Brain (organoid and tissue), 16 donors: ENCODE measurements at places on chromosomes 1 and 21.

- peak; percentile 20 for DNase-seq
Measured at GRCh38 chr1:213864091-213864490, 123.7 kb upstream of the PROX1 start.

DNA sequence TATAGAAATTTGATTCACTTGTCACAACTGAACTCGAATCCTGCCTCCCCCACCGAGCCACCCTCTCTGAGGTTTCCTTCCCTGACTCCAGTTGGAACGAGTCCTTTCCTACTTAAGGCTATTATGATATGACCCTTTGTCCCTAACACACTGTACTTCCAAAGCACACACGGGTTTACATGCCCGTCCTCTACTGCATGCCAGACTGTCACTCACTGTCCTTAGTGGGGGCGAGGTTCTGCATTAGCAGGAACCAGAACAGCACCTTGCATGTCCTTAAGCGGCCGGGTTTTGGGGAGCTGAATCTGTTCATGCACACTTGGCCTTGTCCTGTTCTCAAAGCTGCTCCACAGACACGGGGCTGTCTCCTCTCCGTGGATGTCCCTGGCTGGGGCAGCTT is 164.6 kb upstream of the KCNJ6 start:
- DNase-seq: no peak

DNA sequence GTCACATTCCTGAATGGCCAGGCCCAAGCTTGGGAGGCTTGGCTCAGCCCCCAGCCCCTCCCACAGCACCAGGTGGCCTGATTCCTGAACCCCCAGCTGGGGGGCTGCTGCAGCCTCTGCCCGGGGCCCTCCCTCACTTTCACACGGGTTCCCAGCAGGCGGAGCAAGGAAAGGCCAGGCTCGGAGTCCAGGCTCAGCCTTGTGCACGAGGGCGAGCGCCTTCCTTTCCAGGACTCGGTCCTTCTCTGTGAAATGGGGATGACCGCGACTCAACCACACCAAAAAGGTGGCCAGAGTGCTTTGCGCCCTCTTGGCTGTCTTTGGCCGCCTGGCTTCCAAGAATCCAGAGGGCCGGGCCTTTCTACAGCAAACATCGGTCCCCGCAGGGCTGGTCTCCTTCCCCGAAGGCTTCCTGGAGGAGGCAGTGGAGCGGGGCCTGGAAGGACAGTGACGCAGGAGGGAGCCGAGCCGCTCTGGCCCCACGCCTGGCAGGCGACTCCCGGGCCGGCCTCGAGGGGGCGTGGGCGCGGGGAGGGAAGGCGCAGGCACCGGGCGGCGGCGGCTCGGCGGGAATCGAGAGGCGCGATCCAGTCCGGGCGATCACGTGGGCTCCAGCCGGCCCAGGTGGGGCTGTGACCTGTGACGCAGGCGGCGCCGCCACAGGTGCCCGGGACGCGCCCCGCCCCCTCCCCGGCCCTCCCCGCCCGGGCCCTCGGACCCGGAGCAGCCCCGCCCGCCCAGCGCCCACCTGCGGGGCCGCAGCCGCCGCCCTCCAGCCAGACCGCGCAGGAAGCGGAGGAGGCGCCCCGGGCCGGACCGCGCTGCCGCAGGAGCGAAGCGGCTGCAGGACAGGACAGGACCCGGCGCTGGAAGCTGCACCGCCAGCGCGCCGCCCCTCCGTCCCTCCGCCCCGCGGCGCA is at the start of gene ARHGEF16:
Gene ARHGEF16, plus strand, starts transcription at position 775 of the 920 bp plus-strand sequence. CDS start 8,420 bp downstream, outside the sequence.
- DNase-seq: no peak

GRCh38 chr1:79059341-79059740 is 52.8 kb upstream of the ADGRL4 start:
- no peak for DNase-seq

- no peak for DNase-seq
Measured at GRCh38 chr1:165474196-165474595, 29.3 kb upstream of the RXRG start.

GRCh38 chr1:151644001-151644400 is 32.2 kb downstream of the SNX27 start:
- DNase-seq: no peak

DNA sequence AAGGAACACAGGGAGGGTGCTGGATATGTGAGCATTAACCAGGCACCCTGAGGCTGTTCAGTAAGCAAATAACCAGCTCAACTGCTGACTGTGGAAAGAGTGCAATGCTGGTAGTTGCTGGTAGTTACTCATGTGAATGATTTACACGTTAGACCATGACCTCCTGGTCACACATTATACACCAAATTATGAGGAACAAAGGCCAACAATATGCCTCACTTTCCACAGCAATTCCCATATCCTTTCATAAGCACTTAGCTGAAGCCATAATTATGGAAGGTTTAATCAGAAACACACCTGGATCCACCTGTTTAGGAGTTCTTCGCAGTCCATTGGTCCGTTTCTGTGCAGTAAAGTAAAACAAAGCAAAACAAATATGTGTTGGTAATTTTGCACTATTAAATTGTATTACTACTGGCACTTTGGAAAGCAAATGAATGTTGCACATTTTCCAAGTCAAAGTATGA is 281.8 kb downstream of the VAV3 start:
- no peak for DNase-seq

- no peak for DNase-seq
Measured at GRCh38 chr1:31020007-31020790, 45.3 kb downstream of the PUM1 start.

DNA sequence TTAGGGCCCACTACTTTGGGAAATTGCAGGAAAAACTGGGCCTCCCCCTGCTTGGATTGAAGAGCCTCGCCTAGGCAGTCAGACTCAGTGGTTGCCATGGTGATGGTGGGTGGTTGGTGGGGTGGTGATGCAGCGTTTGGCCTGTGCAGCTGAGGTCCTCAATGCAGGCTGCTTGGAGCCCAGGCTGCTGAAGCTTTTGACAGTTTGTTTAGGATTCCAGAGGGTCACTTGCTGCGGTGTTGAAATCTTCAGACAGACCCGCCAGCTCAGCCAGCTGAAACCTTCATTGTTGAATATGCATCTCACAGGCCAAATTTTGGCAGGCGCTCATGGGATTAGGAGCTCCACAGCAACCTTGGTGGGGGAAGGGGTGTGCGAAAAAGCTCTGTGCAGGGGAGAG is 67.9 kb downstream of the CACNA1E start:
- DNase-seq: peak; percentile 93

DNA sequence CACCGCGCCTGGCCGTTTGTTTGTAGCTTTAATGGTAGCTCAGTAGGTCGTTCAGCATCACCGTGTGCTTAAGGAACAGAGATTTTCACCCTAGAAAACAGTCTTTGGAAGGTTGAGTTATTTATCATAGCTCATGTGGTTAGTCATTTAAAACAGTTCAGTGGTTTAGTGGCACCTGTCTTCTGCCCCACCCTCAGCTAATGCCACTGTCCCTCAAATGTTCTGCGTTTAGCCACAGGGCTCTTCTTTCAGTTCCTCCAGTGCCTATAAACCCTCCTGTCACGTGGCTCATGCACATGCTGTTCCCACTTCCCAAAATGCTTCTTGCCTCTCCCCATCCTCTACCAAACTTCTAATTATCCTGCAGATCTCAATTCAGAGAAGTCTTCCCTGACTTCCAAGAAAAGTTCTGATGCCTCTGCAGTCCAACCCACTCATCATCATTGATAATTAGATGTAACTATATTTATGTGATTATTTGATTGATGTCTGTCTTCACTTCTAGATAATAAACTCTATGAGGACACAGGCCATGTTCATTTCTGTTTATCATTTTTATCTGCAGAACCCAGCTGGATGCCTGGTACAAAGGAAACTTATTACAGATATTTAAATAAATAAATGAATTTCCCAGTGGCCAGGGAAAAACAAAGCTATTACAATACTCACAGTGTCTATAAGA is 14.4 kb upstream of the DIPK1A start:
- no peak for DNase-seq

DNA sequence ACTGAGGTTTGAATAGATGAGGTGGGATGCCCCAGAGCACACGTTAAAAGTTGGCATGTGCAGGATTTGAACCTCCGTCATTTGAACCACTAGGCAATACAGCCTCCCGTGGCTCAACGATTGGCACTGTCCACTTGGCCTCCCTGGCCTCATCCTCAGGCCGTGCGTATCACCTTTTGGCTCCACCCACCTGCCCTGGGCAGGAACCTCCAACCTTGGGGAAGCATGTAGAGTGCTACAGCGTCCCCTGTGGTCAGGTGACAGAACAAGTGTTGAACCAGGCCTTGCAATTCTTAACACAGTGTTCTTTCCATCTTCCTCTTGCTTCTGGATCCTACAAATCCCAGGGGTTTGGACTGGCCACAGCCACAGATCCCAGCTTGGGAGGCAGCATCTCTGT is 112.6 kb downstream of the PAX7 start:
- no peak for DNase-seq

- DNase-seq: no peak
Measured at GRCh38 chr1:29969576-29969975, 733.3 kb downstream of the PTPRU start.

GRCh38 chr21:15003463-15004135 is 61.2 kb downstream of the NRIP1 start:
- peak; percentile 54 for DNase-seq

- no peak for DNase-seq
Measured at GRCh38 chr21:42599486-42599885, 53.9 kb upstream of the PDE9A start.

GRCh38 chr1:233241759-233242158 is 53.8 kb downstream of the PCNX2 start:
- DNase-seq: no peak

- no peak for DNase-seq
Measured at GRCh38 chr21:32348604-32349332, 44.0 kb downstream of the URB1 start.

DNA sequence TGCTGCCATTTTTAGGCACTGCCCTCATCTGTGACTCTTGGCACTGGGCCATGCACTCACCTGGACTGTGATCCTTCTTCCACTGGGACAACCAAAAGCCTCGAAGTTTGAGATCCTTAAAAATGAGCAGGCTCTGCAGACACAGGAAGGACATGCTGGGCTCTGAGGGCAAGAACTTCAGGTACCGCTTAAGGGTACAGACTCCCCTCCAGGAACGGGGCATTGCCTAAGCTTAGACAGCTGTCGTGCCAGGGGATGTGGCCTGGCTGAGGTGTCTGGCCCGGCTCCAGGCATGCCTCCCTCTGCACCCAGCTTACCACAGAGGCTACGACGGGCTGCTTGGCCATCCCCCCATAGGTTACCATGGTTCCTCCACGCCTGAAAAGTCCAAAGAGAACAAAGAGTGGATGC is 14.2 kb upstream of the SRSF4 start:
- DNase-seq: no peak

GRCh38 chr1:53536606-53537005 is 77.4 kb downstream of the DMRTB1 start:
- no peak for DNase-seq

DNA sequence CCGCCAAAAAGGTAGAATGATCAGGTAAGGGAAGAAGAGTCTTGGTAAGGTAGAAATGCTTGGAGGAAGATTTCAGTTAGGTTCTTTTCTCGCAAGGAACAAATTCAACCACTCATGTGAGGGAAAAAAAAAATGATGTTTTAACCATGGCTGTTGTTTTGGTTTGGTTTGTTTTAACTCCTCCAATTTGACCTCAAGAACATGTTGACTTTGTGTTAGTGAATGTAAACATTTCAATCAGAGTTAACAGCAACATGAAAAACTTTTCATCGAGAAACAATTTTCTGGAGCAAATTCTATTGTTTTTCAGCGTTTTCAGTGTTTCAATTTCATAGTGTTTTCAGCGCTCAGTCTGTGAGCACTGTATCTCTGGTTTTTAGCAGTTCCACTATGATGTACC is 49.0 kb upstream of the PROX1 start:
- DNase-seq: no peak

GRCh38 chr1:60745484-60745883 is 336.9 kb upstream of the NFIA start:
- peak; percentile 17 for DNase-seq

DNA sequence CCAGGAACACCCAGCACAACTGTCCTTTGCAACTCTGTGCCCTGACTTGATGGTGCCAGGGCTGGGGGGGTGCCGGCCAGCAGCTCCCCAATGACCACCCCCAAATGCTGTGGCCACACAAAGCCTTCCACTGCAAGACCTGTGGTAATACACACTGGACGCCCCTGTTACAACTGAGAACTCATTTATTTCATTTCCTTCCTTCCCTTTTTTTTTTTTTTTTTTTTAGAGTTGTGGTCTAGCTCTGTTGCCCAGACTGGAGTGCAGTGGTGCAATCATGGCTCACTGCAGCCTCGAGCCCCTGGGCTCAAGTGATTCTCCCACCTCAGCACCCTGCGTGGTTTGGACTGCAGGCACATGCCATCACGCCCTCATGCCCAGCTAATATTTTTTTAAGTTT is 25.2 kb downstream of the TP73 start:
- no peak for DNase-seq

DNA sequence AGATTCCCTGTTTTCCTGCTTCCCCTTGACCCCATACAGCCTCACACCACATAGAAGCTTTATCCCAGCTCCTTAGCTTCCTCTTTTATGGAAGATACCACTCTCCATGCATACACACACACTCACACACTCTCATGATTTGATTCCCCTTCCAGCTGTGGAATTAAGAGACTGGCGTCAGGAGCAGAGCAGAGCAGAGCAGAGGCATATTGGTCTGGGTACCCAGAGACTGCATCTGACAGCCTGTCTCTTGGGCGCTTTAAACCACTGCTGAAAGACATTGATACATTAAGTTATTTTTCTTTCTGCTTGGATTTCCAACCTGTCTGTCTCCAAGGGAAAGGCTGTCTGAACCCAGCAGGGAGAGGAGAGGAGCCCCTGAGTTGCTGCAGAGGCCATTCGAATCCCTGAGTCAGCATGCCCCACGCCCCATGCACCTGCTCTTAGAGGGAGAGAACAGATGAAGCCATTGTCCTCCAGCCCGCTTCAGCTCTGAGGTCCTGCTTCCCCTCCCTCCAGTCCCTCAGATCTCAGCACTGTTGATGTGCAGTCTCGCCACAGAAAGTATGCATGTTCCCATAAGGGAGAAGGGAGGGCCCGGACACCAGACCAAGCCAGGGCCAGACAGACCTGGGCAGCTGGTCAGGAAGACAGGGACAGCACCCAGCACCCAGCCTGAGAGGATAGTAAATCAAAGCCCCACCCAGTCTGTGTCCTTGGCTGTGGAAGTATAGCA is 66.7 kb upstream of the GJB5 start:
- peak; percentile 29 for DNase-seq

DNA sequence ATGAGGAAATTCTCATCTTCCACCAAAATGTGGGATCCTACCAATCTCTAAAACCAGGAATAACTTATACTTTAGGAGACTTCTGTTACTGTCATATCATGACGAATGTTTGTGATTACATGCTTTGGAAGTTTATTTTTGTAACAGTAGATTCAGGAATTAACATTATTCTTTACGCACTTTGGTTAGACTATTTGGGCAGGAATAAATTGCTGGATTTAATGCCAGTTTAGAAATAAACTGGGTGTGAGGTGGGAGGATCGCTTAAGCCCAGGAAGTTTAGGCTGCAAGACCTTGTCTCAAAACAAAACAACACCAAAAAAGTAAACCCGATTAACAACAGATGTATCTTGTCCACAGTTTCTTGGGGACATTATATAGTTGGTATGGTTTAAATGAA is 52.1 kb downstream of the MIGA1 start:
- DNase-seq: no peak

- no peak for DNase-seq
Measured at GRCh38 chr1:234645474-234645953, 35.5 kb upstream of the IRF2BP2 start.
